ENCODE measurements at places on chromosomes 5 and 9. TPM values are rescaled to one million over a fixed set of nuclear protein-coding genes. Genes with fewer than 3 reads are reported as not detected.

DNA sequence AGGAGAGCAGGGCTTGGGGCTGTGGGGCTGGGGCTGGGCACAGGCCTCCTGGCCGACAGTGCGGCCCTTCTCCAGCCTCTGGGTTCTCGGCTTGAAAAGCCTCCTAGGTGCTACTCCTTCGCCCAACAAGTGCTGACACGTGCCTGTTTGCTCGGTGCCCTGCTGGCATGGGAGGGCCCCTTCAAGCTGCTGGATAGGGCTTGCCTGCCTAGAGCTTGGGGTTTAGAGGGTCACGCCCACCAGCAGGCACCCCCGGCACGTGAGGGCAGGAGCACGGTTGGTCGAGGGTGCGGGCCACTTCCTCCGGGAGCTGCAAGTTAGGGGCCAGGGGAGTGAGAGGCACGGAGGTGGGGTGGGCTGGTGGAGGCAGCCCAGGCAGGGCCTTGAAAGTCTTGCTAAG, 106.2 kb downstream of the RXRA start:
- no peak for DNase-seq

The ABLIM3 gene
- 10.4 TPM for total RNA-seq

DNA sequence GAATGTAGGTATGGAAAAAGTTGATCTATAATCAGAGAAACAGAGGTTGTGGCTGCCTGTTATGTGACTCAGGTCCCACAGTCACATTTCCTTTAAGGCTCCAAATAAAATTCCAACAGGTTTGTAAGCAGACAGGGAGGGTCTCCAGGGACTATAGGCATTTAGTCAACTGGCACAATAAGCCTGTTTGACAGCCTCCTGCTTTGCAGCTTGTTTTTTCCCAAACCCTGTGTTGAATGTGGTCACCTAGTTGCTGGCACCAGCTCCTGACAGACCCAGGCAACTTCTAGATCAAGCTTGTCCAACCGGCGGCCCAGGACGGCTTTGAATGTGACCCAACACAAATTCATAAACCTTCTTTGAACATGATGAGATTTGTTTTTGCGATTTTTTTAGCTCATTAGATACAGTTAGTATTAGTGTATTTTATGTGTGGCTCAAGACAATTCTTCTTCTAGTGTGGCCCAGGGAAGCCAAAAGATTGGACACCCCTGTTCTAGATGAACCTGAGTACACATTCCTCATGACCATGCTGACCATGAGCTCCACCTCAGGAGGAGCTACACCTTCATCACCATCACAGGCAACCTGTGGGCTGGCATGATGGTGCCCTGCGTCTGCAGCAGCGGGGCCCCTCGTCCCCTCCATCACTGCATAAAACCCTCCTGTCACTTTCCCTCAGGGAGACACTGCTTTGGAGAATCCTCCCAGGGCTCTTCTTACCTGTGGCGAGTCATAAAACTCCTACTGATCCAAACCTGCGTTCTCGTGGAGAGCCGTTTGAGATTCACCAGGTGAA, 15.7 kb upstream of the GRHPR start:
- DNase-seq: no peak

DNA sequence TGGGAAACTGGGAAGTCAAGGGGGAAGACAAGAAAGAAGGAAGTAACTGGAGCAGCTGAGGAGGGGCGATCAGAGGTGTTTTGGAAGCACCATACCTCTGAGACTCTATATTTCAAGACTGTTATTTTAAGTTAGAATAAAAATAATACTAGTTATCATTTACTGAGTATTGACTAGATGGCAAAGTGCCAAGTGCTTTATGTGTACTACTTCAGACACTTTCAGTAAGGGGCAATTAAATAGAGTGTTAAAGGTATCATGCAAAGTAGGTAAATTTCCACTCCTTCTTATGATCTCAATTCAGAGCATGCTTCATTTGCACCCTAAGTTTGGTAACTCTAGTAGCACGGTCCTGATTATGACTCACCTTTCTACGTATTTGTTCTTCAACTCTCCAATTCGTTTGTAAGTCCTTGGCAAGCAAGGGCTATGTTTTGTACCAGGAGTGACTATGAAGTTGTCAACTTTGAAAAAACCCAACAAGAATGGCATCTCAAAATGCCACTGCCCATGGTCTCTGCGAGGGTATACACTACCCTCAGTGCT, 152.4 kb upstream of the RAPGEF1 start:
- DNase-seq: no peak

DNA sequence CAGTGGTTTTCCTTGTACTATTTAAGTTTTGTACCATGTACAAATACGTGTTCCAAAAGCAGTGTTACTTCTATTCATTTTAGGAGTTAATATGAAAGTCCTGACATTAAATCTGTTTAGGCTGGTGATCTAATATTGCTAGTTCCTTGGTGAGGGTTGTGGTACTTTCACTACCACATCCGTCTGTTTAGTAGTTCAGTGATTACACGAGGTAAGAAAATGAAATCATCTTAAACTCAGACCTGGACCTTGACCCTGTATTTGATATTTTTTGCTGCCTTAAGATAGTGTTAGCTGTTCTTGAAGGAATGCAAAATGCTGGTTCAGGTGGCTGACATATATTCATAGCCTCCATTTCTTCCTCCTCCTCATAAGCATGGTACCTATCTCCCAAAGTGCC, 50.3 kb downstream of the MTAP start:
- DNase-seq: no peak

DNA sequence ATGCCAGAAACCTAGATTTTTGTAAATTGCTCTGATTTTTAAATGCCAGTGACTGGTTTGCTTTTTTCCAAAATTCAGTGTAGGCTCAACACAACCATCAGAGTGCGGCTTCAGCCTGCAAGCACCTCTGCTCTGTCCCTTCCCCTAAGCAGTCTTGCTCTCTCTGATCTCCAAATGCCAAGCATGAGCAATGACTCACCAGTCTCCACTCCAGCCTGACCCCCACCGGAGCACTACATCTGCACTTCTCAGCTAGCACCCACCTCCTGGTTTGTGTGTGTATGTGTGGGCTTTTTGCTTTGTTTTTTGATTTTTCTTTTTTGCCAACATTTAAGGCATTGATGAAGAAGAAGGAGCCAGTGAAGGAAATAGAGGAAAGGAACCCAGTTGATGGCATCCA, 61.4 kb upstream of the ADRA1B start:
- DNase-seq: no peak

- no peak for DNase-seq
These were observed 154.1 kb upstream of the CDH12 start for GRCh38 chr5:23007236-23007635.

The LRRC19 gene
- total RNA-seq: not detected

The TICAM2 gene
- total RNA-seq: not detected

- no peak for DNase-seq
These were observed 153.6 kb downstream of the DRD1 start for GRCh38 chr5:175290379-175290778.

Measured in Caki2 (cell line).